Left ventricle myocardium inferior (tissue), 1 donor: ENCODE measurements at places on chromosomes 7 and 10.
A peak's percentile ranks its signal among the peaks of the same experiment; 100 is the strongest.

DNA sequence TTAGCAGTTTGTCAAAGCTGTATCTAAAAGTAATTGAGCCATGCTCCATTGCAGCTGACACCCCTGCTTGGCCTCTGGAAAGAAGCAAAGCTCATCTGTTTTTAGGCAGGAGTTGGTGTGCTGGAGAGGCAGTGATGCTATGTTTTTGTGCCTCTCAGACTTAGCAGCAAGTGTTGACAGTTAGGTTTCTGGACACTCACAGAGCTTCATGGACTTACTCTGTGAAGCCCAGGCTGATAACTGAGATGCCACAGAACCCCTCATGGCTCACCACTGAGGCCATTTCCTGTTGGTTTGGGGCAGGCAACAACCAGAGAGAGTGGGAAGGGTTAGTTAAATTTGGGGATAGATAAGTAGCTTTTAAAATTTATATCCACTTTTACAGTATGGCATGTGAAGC, 59.8 kb downstream of the BTAF1 start:
- H3K4me1 ChIP-seq, result peaks cover 14% of the 10 kb centered on the region
- H3K27me3 ChIP-seq, result no peaks in the 10 kb centered on the region
- H3K4me3 ChIP-seq, result no peak overlapping the region
- no peak for DNase-seq

GRCh38 chr10:82492647-82493046, 617.7 kb downstream of the NRG3 start:
- no peak for DNase-seq
- H3K27ac ChIP-seq, result no peak overlapping the region
- no peaks in the 10 kb centered on the region for H3K36me3 ChIP-seq
- H3K4me3 ChIP-seq, result no peak overlapping the region
- H3K4me1 ChIP-seq, result no peaks in the 10 kb centered on the region

- no peak overlapping the region for H3K27ac ChIP-seq
- no peak overlapping the region for H3K4me3 ChIP-seq
- no peaks in the 10 kb centered on the region for H3K36me3 ChIP-seq
- peaks cover 11% of the 10 kb centered on the region for H3K27me3 ChIP-seq
- H3K4me1 ChIP-seq, result no peaks in the 10 kb centered on the region
Observed at GRCh38 chr10:89887406-89887805, 186.0 kb downstream of the KIF20B start.

- H3K4me1 ChIP-seq, result no peaks in the 10 kb centered on the region
- DNase-seq, result no peak
- H3K4me3 ChIP-seq, result no peak overlapping the region
- no peak overlapping the region for H3K27ac ChIP-seq
- no peaks in the 10 kb centered on the region for H3K36me3 ChIP-seq
- no peaks in the 10 kb centered on the region for H3K27me3 ChIP-seq
Observed at GRCh38 chr7:8078418-8078817, 109.8 kb downstream of the GLCCI1 start.

DNA sequence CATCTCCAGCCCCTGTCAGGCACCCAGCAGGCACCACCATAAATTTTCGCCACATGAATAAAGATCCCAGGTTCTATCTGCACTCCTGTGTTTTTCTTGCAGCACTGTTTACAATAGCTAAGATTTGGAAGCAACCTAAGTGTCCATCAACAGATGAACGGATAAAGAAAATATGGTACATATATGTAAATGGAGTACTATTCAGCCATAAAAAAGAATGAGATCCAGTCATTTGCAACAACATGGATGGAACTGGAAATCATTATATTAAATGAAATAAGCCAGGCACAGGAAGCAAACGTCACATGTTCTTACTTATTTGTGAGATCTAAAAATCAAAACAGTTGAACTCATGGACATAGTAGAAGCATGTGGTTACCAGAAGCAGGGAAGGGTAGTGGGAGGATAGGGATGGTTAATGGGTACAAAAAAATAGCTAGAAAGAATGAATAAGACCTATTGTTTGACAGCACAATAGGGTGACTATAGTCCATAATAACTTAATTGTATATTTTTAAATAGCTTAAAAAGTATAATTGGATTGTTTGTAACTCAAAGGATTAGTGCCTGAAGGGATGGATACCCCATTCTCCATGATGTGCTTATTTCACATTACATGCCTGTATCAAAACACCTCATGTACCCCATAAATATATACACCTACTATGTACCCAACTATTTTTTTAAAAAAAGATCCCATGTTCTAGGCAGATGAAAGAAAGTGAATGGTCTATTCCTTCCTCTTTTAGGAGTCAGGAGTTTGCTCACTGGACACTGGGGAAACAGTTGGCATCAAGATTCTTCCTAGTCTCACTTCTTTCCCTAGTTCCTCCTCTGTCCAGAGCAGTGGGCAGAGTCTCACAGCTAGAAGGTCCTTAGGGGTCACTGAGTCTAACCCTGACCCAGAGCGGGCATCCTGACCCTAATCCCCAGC, 1.0 kb upstream of the NPFFR1 start:
- no peaks in the 10 kb centered on the region for H3K36me3 ChIP-seq
- no peak overlapping the region for H3K4me3 ChIP-seq
- peaks cover 54% of the 10 kb centered on the region for H3K27me3 ChIP-seq
- H3K4me1 ChIP-seq, result peaks cover 8% of the 10 kb centered on the region

GRCh38 chr10:59675812-59676211, 33.8 kb downstream of the SLC16A9 start:
- H3K4me1 ChIP-seq, result no peaks in the 10 kb centered on the region
- H3K4me3 ChIP-seq, result no peak overlapping the region
- H3K27me3 ChIP-seq, result no peaks in the 10 kb centered on the region
- no peak for DNase-seq
- H3K36me3 ChIP-seq, result no peaks in the 10 kb centered on the region

GRCh38 chr10:88853155-88853881, 1.7 kb upstream of the ANKRD22 start:
- no peak overlapping the region for H3K27ac ChIP-seq
- no peak for DNase-seq
- H3K36me3 ChIP-seq, result no peaks in the 10 kb centered on the region
- no peaks in the 10 kb centered on the region for H3K27me3 ChIP-seq

GRCh38 chr10:7789390-7789789, 1.4 kb downstream of the ATP5F1C start:
- no peaks in the 10 kb centered on the region for H3K27me3 ChIP-seq
- DNase-seq, result peak; percentile 49
- H3K27ac ChIP-seq, result peak overlapping the region; percentile 97
- peaks cover 98% of the 10 kb centered on the region for H3K4me1 ChIP-seq
- peak overlapping the region; percentile 94 for H3K4me3 ChIP-seq

- no peak overlapping the region for H3K4me3 ChIP-seq
- H3K36me3 ChIP-seq, result peaks cover 81% of the 10 kb centered on the region
- DNase-seq, result no peak
- H3K4me1 ChIP-seq, result no peaks in the 10 kb centered on the region
Observed at GRCh38 chr7:149172534-149172920, 22.8 kb upstream of the ZNF282 start.

DNA sequence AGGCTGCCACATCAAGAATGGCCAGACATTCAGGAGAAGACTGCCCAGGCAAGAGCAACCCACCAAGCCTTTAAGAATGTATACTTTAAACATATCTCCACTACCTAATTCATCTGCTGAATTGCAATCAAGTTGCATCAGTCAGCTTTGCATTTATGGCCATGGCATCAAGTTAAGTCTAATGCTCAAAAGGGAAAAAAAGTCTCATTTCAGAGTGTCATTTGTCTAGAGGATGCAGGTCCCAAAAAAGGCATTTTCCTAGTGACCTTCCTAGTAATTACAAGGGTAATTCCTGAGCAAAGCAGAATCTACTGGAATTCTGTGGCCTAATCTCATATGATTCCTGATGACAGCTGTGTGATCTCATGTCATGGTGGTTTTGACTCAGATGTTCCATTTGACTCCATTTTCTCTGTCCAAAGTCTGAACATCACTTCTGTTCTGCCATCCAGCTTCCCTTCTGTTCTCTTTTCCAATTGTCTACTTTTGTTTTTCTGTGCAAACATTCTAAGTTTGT, 7.3 kb upstream of the CABCOCO1 start:
- H3K4me3 ChIP-seq, result no peak overlapping the region
- no peak for DNase-seq
- H3K4me1 ChIP-seq, result no peaks in the 10 kb centered on the region
- H3K27ac ChIP-seq, result no peak overlapping the region
- no peaks in the 10 kb centered on the region for H3K36me3 ChIP-seq

DNA sequence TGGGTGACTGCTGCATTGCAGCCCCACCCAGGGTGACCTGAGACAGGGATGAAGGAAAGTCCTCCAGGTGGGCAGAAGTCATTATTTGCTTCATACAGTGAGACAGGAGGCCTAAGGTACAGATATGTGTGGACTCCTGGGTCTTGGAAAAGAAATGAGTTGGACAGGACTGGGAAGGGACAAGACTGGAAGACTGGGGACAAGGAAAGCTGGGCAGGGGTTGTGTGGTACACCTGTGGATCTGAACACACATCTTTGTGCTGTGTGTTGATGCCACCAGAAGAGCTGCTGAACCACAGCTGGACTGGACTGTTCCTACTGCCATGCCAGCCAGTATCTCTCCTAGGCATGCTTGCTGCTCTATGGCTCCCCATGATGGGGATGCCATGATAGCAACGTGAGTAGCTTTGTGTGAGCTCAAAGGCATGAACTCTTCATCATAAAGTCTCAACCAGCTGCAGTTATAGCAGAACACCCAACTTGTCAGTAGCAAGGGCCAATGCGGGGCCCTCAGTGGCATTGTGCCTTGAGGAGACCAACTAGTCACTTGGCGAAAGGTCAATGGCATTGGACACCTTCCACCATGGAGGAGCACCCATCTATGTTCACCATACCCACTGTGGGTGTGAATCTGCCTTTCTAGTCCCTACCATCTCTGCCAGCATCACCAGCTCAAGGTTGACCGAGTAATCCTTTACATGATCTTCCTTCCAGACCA, 76.0 kb upstream of the GRB10 start:
- no peak for DNase-seq
- no peaks in the 10 kb centered on the region for H3K27me3 ChIP-seq
- no peak overlapping the region for H3K4me3 ChIP-seq
- peaks cover 10% of the 10 kb centered on the region for H3K4me1 ChIP-seq

DNA sequence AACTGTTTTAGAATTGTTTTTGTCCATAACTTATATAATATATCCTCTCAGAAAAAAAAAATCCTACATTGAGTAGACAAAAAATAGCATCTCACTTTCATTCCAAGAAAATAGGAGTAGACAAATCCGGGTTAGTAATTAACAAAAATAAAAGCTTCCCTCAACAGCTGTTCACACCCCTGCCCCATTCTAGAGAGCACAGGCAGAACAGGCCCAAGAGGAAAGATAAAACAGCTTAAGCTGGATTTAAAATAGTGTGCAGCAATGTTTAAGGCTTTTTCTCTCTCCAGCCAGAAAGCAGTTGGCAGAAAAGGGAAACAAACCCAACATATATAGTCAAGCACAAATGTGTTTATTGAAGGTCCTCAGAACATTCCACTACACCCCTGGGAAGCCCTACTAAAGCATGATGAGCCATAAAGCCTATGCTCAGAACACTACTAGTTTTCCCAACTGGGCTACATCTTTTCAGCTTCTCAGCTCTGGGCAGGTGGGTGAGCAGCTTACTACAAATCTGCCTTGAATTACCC, 189.9 kb downstream of the MTERF1 start:
- H3K4me1 ChIP-seq, result no peaks in the 10 kb centered on the region
- no peaks in the 10 kb centered on the region for H3K36me3 ChIP-seq
- H3K4me3 ChIP-seq, result no peak overlapping the region
- H3K27ac ChIP-seq, result no peak overlapping the region

DNA sequence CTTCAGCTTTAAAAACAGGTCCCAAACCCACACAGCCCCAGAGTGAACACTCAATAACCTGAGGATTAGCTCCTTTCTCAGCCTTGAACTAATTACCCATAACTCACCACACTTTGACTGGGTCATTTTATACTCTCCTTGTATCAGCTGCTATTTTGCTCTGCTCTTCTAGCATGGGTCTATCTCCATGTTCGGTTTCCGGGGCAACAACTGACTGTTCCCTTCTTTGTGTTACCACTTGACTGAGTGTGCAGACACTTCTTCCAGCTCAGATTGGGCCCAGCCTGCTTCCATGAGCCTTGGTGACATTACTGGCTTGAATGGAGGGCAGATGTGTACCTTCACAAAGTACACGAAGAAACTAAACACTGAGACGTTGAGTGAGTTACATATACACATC, 31.5 kb upstream of the PRPS1L1 start:
- H3K4me3 ChIP-seq, result no peak overlapping the region
- H3K27me3 ChIP-seq, result no peaks in the 10 kb centered on the region
- H3K27ac ChIP-seq, result no peak overlapping the region
- H3K36me3 ChIP-seq, result no peaks in the 10 kb centered on the region
- DNase-seq, result no peak

GRCh38 chr10:131802996-131803395, 97.8 kb upstream of the PPP2R2D start:
- H3K4me3 ChIP-seq, result no peak overlapping the region
- H3K4me1 ChIP-seq, result no peaks in the 10 kb centered on the region
- H3K27me3 ChIP-seq, result peaks cover 39% of the 10 kb centered on the region
- H3K36me3 ChIP-seq, result no peaks in the 10 kb centered on the region
- no peak overlapping the region for H3K27ac ChIP-seq

DNA sequence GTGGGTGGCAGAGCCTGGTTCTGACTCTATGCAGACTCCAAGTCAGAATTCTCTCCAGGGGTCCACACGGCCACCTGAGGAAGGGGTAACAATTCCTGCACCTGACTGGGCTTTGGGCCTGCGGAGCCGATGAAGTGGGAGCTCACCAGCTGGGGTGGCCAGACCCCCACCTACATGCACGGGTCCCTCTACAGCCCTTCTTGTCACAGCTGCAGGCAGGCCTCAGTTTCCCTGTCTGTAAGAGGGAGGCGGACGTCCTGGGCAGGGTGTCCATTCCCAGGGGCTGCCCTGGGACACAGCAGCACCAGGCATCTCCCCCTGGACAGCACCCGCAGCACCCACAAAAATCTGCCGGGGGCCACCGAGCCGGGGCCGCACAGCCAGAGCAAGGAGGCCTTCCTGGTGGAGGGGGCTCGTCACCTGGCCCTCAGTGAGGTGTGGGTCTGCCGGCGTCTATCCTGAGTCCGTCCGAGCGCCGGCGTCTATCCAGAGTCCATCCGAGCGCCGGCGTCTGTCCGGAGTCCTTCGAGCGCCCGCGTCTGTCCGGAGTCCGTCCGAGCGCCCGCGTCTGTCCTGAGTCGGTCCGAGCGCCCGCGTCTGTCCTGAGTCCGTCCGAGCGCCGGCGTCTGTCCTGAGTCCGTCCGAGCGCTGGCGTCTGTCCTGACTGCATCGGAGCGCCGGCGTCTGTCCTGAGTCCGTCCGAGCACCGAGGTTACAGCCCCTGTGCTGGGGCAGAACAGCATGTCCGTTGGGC, 65.1 kb downstream of the PDGFA start:
- no peak for DNase-seq
- H3K27me3 ChIP-seq, result peaks cover 56% of the 10 kb centered on the region
- peaks cover 26% of the 10 kb centered on the region for H3K4me1 ChIP-seq
- H3K36me3 ChIP-seq, result no peaks in the 10 kb centered on the region
